ENCODE measurements at places on chromosomes 11 and 22.

DNA sequence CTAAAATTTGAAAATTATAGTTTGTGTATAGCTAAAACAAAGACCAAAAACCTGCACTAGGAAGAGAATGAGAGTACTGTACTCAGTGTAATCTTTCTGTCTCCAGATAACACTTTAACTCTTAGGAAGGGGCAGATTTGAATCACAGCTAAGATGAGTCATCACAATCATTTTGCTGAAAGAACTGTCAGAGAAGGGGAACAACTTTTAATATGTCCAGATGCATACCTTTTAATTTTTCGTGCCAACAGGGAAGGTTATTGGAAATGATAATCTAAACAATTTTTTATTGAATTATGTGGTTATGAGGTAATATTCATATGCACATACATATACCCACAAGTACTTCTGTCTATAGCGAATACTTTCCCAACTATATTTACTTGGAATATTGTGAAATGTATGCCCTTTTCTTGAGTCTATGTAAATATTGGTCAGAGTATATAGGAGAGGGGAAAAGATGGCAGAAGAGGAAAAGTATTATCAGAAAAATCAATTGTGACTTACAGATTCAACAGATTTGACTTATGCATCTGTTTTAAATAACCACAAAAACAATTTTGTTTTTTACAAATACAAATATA is 51.1 kb upstream of the MUC15 start:
- DNase-seq = no peak

DNA sequence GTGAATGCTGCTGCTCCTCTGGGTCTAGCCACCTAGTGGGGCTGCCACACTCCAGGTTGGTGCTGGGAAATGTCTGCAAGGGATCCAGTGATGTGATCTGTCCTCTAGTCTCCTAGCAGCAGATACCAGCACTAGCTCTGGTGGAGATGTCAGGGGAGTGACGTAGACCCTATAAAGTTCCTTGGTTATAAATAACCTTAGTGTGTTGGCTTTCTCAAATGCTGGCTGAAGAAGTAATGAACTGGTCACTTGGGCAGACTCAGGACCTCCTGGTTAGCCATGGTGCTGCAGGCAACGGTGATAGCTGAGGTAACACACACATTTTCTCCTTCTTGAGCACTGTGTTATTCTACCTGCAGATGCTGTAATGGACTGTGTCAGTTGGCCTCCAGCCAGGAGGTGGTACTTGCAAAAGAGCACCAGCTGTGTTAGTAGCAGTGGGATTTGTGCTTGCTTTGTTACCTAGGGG is 35.5 kb downstream of the BBOX1 start:
- DNase-seq = peak; percentile 22

DNA sequence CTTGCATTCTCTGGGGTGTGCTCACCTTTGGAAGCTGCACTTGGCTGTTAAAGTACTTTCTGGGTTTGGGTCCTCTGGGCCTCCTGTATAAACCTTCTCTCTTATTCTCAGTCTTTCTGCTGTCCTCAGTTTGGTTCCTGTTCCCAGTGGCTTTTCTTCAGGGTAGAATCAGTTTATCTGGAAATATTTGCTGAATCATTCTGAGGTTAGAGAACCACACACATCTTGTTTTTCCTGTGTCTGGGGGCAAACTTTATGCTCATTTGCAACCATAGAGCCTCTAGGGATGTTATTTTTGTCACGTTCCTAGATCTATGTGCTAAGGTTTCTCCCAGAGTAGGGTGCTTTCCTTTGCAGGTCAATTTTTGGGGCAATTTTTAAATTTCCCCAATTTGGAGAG is 224.3 kb upstream of the C11orf87 start:
- no peak for DNase-seq

GRCh38 chr22:25465949-25466348 is 98.5 kb upstream of the GRK3 start:
- no peak for DNase-seq

DNA sequence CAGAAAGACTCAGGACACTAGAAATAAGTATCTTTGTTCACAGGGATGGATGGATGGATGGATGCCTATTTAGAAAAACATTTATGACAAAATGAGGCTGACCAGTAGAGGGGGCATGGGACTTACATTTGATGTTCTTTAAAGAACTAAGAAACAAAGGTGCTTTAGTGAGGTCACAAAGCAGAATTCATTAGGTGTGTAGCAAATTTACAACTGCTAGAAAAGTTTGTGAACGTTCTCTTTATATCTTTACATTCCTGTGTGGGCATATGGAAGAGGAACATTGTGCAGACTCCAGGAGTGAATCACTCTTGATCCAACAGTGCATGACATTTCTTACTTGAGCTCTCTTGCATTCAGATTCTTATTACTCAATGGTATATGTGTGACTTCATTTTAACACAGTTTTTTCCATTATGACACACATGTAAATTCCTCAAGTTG is 15.8 kb upstream of the SIK2 start:
- no peak for DNase-seq

DNA sequence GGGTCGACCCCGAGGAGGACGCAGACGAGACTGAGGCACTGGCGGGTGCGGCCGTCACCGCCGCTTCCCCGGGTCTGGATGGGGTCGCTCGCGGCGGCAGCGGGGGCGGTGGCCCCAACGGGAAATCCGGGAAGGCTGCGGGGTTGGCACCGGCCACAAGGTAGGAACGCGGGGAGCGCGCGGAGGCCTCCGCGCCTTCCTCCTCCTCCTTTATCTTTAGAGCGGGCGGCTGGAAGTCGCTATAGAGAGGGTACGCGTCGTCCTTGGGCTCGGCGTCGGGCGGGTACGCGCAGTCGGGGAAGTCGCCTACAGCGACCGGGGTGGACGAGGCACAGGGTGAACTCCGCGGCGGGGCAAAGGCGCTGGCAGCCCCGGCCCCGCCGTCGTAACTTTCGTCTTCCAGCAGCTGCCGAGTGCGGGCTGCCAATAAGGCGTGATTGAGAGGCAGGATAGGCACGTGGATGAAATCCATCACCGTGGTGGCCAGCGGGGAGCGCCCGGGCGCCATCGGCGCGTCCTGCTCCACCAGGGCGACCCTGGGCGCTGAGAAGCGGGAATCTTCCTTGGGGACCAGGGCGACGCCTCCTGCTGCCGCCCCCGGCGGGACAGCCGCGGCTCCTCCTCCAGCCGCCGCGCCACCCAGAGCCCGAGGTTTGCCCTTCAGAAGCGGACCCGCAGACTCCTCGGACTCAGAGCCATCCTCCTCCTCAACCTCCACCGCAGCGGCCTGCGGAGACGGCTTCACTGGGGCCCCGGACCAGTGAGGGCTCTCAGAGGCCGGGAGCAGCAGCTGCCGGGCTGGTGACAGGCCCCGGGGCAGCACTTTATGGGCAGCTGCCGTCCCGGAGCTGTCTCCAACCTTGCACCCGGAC is 1.7 kb downstream of the PGR start:
- no peak for DNase-seq

- peak; percentile 16 for DNase-seq
Observed at GRCh38 chr11:28529540-28530410, 421.6 kb downstream of the METTL15 start.

- no peak for DNase-seq
Observed at GRCh38 chr11:126375726-126376125, 20.2 kb downstream of the ST3GAL4 start.

DNA sequence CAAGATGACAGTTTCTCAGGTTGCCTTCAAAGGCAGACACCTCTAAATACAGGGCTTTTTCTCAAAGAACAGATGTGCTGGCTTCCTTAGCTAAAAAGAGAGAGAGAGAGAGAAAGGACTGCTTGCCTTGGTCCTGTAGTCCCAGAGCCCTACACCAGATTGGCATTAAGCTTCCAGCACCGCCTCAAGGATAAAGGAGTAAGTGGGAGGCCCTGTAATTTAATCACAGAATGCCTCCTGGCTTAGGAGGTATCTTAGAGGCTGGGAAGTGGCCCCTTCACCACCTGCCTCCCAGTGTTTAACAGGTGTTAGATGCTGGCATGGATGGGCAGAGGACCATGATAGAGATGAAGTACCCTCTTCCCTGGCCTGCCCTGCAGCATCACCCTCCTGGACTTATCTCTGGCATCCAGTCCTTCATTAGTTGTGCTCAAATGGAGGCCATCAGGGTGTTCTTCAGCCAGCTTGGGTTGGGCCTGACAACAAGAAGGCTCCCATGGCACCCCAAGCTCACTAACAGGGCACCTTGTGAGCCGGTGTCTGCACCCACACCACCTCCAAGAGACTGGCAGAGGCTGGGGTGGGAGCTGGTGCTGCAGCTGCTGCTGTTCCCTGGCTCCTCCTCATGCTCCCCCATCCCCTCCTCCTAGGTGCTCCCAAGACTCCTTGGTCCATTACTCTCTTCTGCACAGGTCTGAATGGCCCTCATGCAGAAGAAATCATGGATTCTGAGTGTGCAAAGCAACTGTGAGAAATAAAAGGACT is 32.5 kb downstream of the ABCC8 start:
- peak; percentile 22 for DNase-seq

GRCh38 chr11:38392176-38392575 is 1794.1 kb upstream of the RAG2 start:
- DNase-seq = no peak

GRCh38 chr11:63887386-63887999 is 29.5 kb downstream of the RCOR2 start:
- no peak for DNase-seq

- DNase-seq = no peak
Observed at GRCh38 chr22:20638507-20638870, 131.1 kb downstream of the MED15 start.

GRCh38 chr22:49070501-49070900 is 757.2 kb downstream of the BRD1 start:
- no peak for DNase-seq

- DNase-seq = no peak
Observed at GRCh38 chr11:110966131-110966530, 253.9 kb upstream of the ARHGAP20 start.

DNA sequence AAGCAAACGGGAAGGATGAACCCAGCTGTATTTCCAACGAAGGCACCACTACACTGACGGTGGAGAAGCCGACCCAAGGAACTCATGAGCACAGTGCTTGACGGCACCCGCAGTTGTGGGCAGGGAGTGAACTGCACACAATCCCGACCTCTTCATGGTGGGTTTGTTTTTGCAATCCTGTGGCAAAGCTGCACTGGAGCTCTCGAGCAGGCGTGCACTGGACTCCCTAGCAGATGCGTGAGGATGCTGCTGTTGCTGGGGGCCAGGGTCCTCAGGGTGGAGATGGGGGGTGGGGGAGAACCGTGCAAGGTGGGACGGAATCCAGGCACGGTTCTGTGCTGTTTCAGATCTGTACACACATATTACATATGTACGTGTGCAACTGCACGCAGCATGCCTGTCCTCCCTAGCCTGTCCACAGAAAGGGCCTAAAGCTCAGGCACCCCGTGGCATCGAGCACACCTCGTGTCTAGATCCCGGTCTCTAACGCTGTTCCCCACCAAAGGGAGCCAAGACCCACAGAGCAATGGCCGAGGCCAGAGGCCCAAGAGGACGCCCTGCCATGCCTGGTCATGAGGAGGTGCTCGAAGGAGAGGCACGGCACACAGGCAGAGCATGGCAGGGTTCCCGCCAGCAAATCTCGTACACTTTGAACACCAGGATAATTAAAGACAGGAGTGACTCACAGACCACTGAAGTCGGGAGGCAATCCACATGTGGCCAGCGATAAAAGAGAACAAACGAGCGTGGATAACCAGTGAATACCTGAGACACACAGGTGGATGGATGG is 17.6 kb downstream of the ALG12 start:
- no peak for DNase-seq

GRCh38 chr11:35225946-35226520 is 87.1 kb downstream of the CD44 start:
- DNase-seq = no peak

Measured in NCI-H187 (cell line).